ENCODE measurements at places on chromosomes 4 and X.

- no peak for DNase-seq
These were observed 1530.1 kb upstream of the PABPC4L start for GRCh38 chr4:135731682-135732081.

GRCh38 chrX:20718592-20719380, 452.1 kb upstream of the RPS6KA3 start:
- DNase-seq, result no peak

GRCh38 chrX:50712777-50713176, 101.2 kb downstream of the SHROOM4 start:
- DNase-seq, result no peak

GRCh38 chr4:95191537-95191936, 357.2 kb downstream of the UNC5C start:
- DNase-seq, result no peak

- no peak for DNase-seq
These were observed 607.4 kb upstream of the FAM241A start for GRCh38 chr4:111537871-111538270.

- DNase-seq, result no peak
These were observed 530.7 kb downstream of the CENPC start for GRCh38 chr4:67014592-67014991.

DNA sequence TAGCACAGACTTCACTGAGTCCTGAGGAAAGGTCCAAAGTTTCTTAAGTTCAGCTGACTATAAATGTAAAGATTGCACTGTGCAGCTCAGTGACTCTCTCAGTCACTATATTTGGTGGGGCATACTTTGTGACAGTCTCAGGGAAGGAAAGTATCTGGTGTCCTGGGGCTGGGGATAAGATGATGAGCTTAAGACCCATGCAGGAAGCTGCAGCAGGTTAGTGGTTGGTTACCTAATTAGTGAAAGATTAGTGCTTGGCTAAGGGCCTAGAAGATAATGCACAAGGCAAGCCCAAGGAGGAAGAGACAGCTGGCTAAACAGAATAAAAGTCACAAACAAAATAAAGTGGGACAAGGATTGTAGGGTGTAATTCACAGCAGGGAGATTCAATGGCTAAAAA, 25.4 kb upstream of the SLITRK4 start:
- no peak for DNase-seq

DNA sequence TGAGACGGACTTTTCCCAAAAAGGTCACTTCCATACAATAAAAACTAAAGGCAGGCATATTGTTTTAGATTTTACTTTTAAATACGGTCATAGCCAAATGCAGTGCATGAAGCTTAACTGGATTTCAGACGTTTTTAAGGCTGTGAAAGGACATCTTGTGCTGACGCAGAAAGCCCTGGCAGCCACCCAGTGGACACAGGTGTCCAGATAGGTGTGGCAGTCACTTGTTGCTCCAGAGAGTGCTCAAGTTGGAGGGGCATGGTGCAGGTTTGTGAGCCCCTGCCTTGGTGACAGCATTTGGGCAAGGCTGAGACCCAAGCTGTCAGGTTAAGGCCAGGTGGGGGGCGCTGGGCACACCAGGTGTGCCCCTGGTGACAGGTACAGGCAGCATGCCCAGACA, 135.8 kb upstream of the TBL1X start:
- DNase-seq, result no peak

DNA sequence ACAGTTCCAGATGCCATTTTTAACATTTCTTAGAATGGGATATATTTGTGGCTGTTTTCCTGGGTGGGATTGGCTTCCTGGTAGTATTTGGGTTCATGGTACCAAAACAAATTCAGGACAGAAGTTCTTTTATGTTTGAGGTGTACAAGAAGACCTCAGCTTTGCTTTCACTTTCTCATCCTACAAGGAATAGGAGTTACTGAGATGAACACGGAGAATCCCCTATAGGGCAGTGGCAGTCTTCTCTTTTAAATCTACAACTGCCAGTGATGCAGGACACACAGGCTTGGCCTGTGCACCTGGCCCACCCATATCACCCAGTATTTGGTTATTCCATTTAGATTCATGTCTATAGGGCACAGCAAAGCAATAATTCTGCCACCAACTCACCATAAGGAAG, 35.2 kb downstream of the SLC10A7 start:
- no peak for DNase-seq
